Amniotic epithelial cell (primary cell): ENCODE measurements at places on chromosomes 12 and 14.
A peak's percentile ranks its signal among the peaks of the same experiment; 100 is the strongest.

DNA sequence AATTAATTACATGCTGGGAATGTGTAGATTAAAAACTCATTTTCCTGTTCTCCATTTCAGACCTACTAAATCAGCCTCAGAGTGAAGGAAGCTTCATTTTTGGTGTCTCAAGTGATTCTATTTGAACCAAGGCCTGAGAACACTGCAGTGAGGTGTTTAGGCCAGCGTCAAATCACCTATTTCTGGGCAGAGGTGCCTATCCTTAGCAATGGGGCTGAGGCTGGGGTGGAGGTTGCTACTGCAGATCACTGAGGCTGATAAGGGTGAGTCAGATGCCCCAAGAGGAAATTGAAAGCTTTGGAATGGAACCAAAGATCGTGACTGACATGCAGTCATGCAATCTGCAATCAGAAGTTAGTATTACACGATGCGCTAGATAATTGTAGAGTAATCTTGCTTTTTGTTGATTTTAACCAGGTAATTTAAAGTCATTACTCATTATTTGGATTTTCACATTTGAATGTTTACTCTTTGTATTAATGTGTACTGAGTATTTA lies 4.4 kb downstream of the TXNRD1 start:
- peak; percentile 93 for DNase-seq

DNA sequence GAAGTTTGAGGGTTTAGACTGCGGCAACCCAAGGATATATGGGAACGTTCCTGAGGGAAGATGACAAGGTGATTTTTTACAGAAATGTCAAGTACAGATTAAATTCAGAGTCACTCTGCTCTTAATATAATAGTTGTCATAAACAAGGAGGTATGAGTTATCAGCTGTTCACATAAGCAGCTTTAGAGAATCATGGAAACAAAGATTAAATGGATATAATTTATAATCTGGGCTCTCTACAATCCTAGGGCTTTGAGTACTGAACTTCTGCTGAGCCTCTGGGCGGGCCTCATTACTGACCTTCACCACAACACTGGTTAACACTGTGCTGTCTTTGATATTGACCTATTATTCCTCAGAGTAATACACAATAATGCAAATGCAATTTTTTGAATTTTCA lies 577.8 kb downstream of the RPS29 start:
- DNase-seq: peak; percentile 3

- DNase-seq: no peak
These were observed 358.9 kb downstream of the NPAS3 start for GRCh38 chr14:33297565-33297964.

DNA sequence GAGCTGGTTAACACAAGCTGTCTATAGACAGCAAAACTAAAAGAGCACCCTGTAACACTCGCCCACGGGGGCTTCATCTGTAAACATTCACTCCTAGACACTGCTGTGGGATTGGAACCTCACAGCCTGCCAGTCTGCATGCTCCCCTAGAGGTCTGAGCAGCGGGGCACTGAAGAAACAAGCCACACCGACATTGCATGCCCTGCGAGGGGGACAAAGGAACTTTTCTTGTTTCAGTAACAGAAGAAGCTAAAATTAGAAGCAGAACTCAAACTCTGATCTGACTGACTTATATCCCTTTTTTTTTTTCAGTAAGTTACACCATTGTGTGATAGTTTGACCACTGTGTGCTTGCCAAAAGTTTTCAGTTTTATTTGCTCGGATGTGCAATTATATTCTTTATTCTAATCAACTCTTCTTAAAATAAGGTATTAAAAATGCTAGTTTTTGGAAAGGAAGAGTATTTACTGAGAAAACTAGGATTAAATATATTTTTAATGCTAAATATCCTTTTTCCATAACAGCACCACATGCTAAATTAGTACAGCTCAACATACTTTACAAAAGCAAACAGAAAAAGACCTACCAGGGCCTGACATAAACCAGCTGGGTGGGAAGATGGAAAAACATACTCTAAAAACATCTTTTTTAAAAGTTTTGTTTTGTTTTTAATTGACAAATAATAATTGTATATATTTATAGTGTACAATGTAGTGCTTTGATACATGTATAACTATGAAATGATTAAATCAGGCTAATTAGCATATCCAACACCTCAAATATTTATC lies 100.2 kb downstream of the EPS8 start:
- no peak for DNase-seq

DNA sequence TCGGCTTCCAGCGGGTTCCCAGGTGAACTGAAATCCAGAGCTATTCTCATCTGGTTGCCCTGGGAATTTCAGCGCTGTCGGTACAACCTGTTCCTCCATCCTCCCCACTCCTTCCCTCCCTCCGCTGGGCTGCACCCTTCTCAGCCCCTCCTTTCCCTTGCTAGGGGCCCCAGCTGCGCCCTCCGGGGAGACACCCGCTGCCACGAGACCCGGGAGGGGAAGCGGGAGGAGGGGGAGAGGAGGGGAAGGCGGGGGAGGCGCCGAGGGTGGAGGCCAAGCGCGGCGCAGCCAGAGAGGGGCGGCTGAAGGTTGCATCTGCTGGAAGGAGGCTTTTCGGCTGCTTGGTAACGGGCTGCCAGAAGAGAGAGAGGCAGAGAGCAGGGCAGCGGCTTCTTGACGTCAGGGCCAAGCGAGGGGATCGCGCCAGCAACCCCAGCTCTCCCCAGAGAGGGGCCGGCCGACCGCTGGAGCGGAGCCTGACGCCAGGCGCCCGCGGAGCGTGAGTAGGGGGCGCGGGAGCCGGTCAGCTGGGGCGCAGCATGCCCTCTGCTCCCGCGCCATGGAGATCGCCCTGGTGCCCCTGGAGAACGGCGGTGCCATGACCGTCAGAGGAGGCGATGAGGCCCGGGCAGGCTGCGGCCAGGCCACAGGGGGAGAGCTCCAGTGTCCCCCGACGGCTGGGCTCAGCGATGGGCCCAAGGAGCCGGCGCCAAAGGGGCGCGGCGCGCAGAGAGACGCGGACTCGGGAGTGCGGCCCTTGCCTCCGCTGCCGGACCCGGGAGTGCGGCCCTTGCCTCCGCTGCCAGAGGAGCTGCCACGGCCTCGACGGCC lies at the start of gene KCNA5:
TSS of gene KCNA5 (plus strand) at position 291 of the 831 bp plus-strand sequence. CDS start at position 560, 269 bp downstream.
- DNase-seq: no peak
